Fibroblast of skin of right quadriceps (primary cell): ENCODE measurements at places on chromosomes 7 and 10.

- DNase-seq: peak; percentile 97
These were observed at the start of gene C10orf143 for GRCh38 chr10:130110246-130111112. Gene C10orf143 (minus strand): TSS chr10:130110830. CDS start chr10:130110772, 58 bp downstream.

DNA sequence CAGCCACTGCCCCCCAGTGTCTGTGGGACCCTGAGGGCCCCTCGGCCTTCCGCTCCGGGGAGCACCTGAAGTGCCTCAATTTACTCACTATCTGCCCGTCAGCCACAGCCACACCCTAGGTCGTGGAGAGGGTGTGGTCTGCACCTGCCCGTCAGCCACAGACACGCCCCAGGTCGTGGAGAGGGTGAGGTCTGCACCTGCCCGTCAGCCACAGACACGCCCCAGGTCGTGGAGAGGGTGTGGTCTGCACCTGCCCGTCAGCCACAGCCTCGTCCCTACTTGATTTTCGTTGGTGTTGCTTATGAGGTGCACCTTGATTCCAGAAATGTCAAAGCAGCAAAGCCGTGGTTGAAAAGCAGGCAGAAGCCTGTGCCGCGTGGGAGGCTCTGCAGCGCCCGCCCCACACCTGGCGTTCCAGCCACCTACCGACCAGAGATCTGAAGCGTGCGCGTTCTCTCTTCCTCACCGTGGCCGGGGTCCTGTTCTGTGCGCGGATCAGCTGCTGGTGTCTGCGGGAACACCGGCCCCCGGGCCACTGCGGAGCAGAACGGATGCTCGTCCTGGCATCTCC lies 101.6 kb downstream of the DYNC2I1 start:
- DNase-seq: no peak

DNA sequence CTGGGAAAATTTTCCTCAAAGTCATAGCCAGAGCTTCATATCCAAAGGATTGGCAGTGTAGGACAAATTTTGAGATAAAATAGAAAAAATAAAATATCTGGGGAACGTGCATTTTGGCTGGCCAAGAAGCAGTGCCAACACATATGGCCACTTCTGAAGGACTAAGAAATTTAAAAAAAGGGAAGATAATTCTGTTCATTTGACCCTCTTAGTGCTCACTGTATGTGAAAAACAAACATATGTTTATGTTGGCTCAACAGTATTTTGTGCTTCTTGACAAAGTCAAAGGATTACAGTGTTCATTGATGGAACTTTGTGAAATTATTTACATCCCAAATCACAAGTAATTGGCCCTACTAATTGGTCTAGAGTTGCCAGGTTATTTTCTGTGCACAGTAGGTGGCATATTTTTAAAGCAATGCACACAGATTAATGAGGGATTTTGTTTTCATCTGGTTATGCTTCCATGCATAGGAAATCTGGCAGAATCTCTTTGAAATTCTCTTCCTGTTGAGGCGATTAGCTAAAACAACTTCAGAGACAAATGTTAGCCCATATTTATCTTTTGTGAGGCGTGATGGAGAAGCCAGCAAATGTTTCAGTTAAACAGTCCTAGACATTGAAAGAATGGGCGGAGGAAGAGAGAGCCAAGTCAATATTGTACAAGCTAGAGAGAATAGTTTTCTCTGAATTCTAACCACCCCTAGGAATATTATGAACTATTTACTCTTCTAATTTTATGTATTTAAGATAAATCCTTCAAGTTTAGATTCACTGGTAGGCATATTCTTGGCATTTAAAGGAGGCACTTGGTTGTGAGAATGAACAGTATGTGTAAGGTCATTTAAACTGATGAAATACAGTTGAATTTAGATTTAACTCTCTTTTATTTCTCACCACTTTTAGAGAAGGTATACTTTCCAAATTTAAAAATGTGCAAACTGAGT lies 237.7 kb upstream of the MBL2 start:
- no peak for DNase-seq

DNA sequence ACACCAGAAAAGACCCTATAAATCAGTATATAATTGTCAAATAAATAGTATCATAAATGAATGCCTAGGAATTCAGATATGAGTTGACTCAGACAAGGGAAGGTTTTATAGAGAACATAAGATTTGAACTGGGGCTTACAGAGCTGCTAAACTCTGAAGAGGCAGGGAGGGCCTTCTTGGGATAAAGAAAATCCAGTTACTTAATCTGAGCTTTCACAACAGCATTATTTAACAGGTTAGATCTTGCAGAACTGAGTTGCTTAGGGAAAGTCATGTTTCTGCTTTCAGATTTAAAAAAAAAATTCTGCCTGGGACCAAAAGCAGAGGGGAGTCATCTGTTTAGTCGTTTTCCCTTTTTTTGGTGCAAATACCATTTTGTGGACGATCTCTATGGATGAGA lies 594.8 kb upstream of the FZD8 start:
- DNase-seq: no peak

DNA sequence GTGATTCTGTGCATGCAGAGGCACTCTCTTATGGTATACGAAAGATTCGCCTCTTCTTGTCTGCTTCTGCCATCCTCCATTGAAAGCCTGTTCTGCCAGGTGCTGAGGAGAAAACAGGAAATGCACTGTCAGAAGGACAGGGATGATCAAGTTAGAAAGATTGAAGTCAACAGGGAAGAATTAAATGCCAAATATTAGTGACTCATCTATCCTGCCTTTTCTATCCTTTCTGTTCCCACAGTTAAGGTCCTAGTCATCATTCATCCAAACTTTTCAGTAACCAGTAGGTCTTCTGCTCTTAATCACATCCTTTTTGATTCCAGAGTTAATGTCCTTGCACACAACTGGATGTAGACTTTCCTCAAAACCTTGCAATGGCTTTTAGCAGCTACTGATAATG lies 4.8 kb upstream of the ZNF783 start:
- DNase-seq: peak; percentile 17
